ENCODE measurements at places on chromosomes 11 and 22.
A peak's percentile ranks its signal among the peaks of the same experiment; 100 is the strongest.

- DNase-seq, result no peak
Observed at GRCh38 chr11:1195682-1196515, 27.0 kb upstream of the MUC5B start.

DNA sequence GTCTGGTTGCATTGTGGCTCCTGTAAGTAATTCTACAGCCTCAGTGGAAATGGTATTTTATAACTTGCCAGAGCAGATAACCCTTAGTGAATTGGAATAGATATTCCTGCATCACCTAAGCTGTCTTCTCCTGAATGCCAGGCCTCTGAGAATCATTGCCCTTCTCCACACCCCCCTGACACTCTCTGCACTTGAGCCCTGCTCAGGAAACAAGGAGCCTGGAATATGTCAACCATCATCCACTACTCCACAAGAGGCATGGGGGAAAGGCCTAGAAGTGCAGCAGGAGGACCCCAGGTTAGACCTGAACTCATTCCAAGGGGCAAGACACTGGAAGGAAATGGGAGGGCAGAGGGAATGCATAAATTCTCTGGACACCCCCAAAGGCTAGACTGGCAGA lies 72.4 kb downstream of the DSCAML1 start:
- DNase-seq, result no peak

DNA sequence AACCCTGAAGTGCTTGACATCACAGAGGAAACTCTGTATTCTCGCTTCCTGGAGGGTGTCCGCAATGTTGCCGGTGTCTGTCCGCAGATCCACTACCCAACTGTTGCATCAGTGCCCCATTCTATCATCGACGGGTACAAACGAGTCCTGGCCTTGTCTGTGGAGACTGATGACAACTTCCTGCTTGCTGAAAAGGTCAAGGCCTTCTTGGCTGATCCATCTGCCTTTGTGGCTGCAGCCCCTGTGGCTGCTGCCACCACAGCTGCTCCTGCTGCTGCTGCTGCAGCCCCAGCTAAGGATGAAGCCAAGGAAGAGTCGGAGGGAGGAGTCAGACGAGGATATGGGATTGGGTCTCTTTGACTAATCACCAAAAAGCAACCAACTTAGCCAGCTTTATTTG lies 42.9 kb upstream of the DAGLA start:
- DNase-seq, result no peak

DNA sequence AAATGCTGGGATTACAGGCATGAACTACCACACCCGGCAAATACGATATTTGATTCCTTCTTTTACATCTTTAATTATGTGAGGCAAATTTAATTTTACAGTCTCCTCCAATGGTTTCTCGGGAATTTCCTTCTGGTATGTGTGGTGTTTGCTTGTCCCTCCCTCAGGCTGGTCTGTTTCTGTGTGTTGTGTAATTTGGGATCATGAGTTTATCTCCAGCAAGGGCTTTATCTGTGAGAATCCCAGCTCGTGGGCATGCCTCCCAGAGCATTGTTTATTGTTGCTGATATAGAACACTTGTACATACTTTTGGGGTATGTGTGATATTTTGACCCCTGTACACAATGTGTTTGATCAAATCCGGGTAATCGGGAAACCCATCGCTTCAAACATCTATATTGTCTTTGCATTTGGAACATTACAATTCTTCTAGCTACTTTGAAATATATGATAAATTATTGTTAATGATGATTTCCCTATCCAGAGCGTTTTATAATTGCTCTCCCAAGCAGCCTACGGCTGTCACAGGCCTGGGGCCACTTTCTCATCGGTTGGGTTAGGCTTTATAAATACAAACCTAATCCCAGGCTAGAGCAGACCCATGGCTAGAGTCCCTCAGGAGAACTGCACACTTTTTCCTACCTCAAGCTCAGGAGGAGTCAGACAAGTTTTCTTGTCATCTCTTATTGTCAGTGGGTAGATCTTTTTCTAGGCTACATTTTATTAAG lies 15.0 kb upstream of the PRR5 start:
- DNase-seq, result no peak

- no peak for DNase-seq
Observed at GRCh38 chr11:121884626-121885025, 231.4 kb downstream of the BLID start.

DNA sequence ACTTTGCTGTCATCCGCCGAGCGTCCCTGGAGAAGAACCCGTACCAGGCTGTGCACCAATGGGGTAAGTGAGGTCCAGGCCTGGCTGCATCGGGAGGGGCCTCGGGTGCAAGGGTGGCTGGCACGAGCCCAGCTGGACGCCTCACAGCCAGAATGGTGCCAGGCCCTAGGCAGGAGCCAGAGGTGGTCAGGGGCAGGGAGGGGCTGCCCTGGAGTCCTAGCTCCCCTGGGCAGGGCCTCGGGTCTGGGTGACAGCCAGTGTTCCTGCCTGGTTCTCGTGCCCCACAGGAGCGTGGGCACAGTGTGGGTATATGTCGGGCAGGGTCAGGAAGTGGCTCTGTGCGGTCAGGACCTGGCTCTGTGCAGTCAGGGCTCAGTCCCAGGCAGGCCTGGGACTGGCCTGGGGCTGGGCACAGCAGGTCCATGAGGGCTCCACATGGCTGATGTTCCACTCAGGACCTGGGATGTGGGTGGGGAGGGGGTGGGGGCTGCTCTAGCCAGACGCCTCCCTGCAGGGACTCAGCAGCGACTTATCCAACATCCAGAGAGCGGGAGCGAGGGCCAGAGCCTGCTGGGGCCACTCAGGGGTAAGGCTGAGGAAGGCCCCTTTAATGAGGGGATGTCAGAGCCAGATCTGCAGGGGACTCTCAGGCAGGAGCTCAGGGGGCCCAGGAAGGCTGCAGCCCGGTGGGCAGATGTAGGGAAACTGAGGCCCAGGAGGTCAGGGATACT lies 1.2 kb downstream of the TSPAN32 start:
- DNase-seq, result no peak

- peak; percentile 44 for DNase-seq
Observed at GRCh38 chr11:29159552-29160465, 857.0 kb downstream of the KCNA4 start.

GRCh38 chr11:120318906-120319305 lies 6.2 kb upstream of the TLCD5 start:
- DNase-seq, result no peak

DNA sequence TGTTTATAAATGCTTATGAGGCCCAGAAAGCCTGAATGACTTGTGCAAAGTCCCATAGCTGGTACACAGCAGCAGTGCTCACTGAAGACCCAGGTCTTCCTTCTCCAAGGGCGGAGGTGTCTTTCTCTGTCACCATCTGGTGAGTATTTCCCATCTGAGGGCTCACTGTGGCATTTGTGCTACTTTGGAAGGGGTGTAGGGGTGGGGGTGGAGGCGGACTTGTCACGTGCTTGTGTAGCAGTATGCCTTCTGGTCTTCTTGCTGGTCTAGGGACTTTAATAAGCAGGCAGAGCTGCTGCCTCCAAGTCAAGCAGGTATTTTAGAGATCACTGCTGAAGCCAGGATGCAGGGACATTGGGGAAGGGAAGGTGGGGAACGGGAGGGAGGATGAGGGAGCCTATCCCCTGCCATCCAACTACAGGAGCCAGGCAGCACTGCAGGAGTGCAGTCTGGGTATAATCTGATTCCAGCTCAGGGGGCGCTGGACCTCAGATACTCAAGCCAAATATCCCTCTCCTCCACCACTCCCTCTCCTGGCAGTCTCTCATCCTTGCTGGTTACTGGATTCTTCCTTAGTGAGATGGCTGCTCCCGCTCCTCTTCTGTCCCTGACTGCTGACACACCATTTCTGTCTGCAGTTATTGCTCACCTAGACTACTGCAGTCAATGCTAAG lies 3.4 kb downstream of the ABCC8 start:
- no peak for DNase-seq

DNA sequence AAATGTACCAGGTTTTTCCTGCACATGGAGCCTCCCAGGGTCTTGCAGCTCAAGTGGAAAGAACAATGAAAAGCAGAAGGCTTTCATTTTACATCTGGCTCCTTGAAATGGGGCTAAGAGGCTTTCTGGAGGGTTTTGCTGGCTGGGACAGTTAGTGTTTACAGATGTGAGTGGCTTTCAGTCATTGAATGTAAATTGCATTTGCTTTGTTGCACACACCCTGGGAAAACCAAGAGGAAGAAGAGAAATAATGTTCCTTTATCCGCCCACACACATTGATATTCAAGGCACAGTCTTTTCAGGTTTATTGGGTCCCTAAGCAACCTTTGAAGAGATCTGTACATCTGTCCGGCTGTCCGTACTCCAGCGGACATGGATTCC lies 144.5 kb downstream of the SPON1 start:
- no peak for DNase-seq

DNA sequence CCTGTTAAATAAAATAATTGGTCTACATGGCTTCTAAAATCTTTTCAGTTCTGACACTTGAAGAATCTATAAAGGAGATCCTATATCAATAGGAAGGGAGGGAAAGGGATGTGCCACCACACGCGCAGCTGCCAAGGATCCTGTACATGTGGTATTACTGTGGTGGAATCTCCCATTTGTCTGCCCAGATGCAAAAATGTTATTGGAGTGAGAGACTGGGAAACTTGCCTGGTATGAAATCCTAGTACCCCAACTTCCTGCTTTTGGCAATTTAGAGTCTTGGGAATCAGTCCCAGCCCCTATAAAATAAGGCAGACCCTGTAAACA lies 81.9 kb upstream of the PICALM start:
- DNase-seq, result no peak

- no peak for DNase-seq
Observed at GRCh38 chr11:116718955-116719501, 53.8 kb downstream of the BUD13 start.

DNA sequence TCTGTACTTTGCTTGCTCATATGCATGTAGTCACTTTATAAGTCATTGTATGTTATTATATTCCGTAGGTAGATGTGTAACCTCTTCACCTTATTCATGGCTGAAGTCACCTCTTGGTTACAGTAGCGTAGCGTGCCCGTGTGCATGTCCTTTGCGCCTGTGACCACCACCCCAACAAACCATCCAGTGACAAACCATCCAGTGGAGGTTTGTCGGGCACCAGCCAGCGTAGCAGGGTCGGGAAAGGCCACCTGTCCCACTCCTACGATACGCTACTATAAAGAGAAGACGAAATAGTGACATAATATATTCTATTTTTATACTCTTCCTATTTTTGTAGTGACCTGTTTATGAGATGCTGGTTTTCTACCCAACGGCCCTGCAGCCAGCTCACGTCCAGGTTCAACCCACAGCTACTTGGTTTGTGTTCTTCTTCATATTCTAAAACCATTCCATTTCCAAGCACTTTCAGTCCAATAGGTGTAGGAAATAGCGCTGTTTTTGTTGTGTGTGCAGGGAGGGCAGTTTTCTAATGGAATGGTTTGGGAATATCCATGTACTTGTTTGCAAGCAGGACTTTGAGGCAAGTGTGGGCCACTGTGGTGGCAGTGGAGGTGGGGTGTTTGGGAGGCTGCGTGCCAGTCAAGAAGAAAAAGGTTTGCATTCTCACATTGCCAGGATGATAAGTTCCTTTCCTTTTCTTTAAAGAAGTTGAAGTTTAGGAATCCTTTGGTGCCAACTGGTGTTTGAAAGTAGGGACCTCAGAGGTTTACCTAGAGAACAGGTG lies 11.1 kb downstream of the CCND1 start:
- DNase-seq, result no peak

- DNase-seq, result no peak
Observed at GRCh38 chr11:95517453-95517852, 272.1 kb downstream of the FAM76B start.

- DNase-seq, result no peak
Observed at GRCh38 chr11:14189874-14190273, 169.1 kb downstream of the RRAS2 start.

DNA sequence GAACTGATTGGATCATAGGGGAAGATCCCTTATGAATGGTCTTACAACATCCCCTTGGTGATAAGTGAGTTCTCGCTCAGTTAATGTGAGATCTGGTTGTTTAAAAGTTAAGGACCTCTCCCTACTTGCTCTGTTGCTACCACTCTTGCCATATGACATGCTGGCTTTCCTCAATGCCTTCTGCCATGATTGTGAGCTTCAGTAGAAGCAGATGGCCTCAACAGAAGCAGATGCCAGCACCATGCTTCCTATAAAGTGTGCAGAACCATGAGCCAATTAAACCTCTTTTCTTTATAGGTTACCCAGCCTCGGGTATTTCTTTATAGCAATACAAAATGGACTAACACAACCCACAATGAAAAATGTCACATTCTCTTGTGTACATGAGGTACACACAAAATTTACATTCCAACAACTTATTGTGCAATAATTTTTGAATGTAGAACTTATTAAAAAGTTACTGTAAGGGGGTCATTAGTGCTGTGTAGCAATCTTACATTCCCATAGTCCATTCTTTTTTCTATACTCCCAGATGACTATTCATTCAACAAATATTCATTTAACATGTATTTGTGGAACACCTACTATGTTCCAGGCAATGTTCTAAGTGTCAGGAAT lies 10.3 kb downstream of the CYP2R1 start:
- no peak for DNase-seq

GRCh38 chr11:77287136-77287535 lies 14.3 kb downstream of the GDPD4 start:
- DNase-seq, result no peak

- no peak for DNase-seq
Observed at GRCh38 chr11:70935006-70935768, 317.2 kb downstream of the SHANK2 start.

GRCh38 chr11:13288375-13289029 lies 10.9 kb downstream of the BMAL1 start:
- DNase-seq, result no peak

GRCh38 chr22:43077121-43077877 lies 11.9 kb downstream of the TTLL1 start:
- no peak for DNase-seq

- DNase-seq, result no peak
Observed at GRCh38 chr11:57327721-57328120, 3.0 kb upstream of the TNKS1BP1 start.

DNA sequence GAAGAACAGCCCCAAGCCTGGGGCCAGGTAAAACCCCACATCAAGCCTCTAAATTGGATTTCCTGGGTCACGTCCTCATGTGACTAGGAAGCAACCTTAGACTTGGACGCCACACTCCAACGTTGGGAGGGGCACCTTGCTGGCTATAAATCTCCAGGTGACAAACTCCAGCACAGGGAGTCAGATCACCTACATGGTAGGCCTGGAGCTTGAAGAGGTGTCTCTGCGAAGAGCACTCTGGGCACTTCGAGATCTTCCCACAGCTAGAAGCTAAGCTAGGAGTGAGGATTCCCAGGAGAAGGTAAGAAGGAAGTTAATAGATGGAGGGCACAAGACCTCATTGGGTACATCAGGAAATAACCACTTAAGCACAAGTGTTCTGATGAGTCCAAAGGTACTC lies 77.1 kb upstream of the GNAZ start:
- no peak for DNase-seq

- no peak for DNase-seq
Observed at GRCh38 chr11:69142895-69143294, 12.8 kb upstream of the SMIM38 start.

- DNase-seq, result no peak
Observed at GRCh38 chr22:41308054-41308453, 6.7 kb downstream of the ZC3H7B start.
